ENCODE measurements at places on chromosomes 3 and 15. TPM values are rescaled to one million over a fixed set of nuclear protein-coding genes. Genes with fewer than 3 reads are reported as not detected.
A peak's percentile ranks its signal among the peaks of the same experiment; 100 is the strongest.

DNA sequence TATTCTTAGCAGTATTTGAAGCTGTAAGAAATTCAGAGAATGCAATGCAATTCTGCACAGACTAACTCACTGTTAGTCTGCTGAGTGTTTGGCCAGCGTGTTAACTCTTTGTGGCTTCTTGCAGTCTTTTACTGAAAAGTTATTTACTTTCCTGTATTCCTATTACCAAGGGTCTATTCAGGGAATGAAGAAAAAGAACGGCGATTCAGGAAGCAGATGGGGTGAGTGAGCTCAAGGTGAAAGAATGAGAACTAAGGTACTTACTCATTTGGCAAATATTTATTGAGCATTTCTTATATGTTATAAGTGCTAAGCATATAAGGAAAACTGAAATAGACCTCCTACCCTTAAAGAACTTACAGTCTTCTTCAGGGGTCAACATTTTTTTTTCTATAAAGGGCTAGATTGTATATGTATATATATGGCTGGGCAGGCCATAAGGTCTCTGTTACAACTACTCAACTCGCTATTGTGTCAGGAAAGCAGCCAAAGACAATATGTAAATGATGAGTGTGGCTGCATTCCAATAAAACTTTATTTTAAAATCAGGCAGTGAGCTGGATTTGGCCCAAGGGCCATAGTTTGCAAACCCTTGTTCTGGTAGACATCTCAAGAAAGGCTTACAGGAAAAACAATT is 271.9 kb upstream of the GADL1 start:
- no peaks in the 10 kb centered on the region for H3K4me1 ChIP-seq
- no peak overlapping the region for H3K27ac ChIP-seq
- no peaks in the 10 kb centered on the region for H3K27me3 ChIP-seq

ZNF660 gene
- 0.62 TPM for polyA plus RNA-seq

CCR2 gene
- 5.8 TPM for polyA plus RNA-seq

DNA sequence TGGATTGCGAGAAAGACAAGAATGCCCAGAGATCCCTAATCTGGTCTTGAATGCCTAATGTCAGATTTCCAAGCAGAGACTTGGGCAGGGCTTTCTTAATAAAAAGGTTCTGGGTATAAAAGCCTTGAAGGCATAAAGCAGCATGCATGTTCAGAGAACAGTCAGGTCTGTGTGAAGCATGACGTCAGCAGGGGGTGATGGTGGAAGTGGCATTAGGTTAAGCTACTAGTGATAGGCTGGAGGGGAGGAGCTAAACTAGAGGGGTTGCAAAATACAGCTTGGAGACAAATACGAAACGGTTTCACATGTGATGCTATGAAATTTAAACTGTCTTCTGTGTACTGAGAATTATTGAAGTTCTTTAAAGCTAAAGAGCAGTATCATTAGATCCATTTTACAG is 125.6 kb downstream of the VPS8 start:
- no peak for DNase-seq
- H3K27ac ChIP-seq: no peak overlapping the region
- no peaks in the 10 kb centered on the region for H3K4me1 ChIP-seq
- H3K36me3 ChIP-seq: peaks cover 22% of the 10 kb centered on the region
- H3K27me3 ChIP-seq: no peaks in the 10 kb centered on the region

PLA2G4E gene
- polyA plus RNA-seq: not detected

GRCh38 chr3:188223936-188224335 is 70.0 kb downstream of the LPP start:
- no peak overlapping the region for H3K4me3 ChIP-seq
- no peaks in the 10 kb centered on the region for H3K36me3 ChIP-seq
- H3K27me3 ChIP-seq: no peaks in the 10 kb centered on the region
- no peaks in the 10 kb centered on the region for H3K4me1 ChIP-seq
- no peak for DNase-seq
- no peak overlapping the region for H3K27ac ChIP-seq

DNA sequence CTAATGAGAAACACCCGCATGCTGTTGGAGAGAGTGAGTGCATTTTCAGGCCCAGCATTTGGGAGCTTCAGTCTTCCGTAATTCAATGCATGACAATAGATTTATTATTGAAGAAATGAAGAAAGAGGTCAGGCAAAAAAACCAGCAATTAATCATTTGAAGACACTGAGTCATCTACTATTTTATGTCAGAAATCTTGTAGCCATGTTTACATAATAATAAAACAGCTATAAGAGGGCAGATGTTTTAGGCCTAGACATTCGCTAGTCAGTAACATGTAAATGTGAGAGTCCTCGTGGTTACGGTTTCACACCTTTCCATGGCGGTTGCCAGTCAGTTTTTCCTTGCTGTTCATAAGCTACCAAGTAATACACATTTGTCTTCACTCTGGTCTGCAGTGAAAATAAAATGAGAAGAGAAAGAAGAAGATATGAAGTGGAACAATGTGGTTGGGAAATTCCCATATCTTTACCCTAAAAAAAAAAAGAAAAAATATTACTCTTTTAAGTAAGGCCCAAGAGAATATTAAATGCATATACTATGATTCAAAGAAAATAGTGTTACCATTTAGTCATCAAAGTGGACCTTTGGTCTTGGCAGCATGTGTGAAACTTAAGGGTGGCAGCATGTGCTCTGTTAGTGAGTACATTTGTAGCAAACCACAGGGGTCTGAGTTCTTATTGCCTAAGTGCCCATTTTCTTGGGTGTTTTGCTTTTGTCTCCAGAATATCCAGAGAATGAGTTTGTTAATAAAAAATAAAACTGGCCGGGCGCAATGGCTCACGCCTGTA is 140.5 kb upstream of the TBL1XR1 start:
- peak overlapping the region; percentile 59 for H3K27ac ChIP-seq
- peaks cover 65% of the 10 kb centered on the region for H3K4me1 ChIP-seq
- no peaks in the 10 kb centered on the region for H3K27me3 ChIP-seq

- H3K4me1 ChIP-seq: no peaks in the 10 kb centered on the region
- no peak for DNase-seq
- no peak overlapping the region for H3K27ac ChIP-seq
- no peak overlapping the region for H3K4me3 ChIP-seq
- no peaks in the 10 kb centered on the region for H3K27me3 ChIP-seq
These were observed 18.6 kb downstream of the NEK4 start for GRCh38 chr3:52752045-52752660.

GRCh38 chr15:49438962-49439631 is 16.1 kb downstream of the FGF7 start:
- peaks cover 7% of the 10 kb centered on the region for H3K4me1 ChIP-seq
- H3K27me3 ChIP-seq: no peaks in the 10 kb centered on the region
- H3K4me3 ChIP-seq: no peak overlapping the region
- no peaks in the 10 kb centered on the region for H3K36me3 ChIP-seq

DNA sequence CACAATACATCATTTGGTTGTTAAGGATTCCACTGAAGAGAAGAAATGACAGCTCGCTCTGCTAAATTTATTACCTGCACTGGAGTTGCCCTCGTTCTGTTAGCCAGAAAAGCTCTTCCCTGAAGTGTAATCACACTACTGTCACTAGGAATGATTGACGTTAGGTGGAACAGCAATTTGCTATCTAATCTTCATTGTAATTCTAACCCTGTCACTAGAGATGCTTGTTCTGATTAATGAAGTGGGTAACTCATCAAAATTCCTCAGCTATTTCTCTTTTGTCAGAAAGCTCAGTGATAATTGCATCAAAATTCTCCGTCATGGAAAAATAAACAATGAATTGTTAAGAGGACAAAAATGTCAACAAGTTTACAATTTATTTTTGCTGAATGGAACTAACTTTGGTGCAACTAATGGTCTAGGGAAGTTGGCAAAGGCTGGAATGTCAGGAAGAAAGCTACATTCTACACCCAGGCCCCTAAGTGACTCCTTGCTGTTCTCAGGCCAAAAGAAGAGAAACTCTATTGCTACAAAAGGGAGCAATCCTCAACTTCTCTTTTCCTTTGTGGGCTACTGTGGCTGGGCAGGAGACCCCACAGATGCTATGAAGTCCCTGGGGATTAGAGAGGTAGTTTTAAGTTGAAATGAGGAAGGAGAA is 34.1 kb downstream of the CCDC191 start:
- H3K27me3 ChIP-seq: no peaks in the 10 kb centered on the region
- no peak for DNase-seq
- no peaks in the 10 kb centered on the region for H3K4me1 ChIP-seq

DNA sequence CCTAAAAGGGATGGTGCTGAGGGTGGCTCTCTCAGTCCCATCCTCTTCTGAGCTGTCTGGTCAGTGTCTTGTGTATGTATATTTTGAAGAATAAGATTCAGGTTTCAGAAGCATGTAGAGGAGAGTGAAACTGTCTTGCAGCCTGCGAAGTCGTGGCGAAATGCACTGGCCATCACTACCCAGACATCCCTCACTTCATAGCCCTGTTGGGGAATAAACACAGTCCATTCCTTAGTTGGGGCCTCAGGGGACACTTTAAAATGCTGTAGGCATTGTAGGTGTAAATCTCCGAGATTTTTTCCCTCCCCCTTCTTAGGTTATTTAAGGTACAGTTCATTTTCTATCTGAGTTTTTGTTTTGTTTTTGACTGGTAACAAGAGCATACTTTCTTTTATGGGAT is 93.8 kb downstream of the DNASE1L3 start:
- peaks cover 18% of the 10 kb centered on the region for H3K36me3 ChIP-seq
- no peak for DNase-seq
- peak overlapping the region; percentile 15 for H3K27ac ChIP-seq
- no peaks in the 10 kb centered on the region for H3K27me3 ChIP-seq

DNA sequence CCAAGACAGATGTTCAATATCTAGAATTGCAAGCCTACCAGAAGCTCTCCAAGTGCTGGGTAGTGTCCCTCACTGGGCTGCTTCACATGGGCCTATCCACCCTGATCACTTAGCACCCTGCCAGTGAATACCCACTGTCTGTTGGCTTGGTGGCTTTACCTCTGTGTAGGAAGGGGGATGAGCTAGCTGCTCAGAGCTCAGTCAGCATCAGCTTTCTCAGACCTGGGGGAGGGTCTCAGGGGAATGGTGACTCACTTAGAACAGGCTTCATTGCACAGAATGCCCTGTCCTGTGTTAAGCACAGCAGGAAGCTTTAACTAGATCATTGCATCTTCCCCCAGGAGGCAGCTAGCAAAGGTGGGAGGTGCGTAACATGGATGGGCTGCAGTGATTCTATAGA is 209.8 kb downstream of the PDCD6IP start:
- no peak overlapping the region for H3K27ac ChIP-seq
- H3K36me3 ChIP-seq: no peaks in the 10 kb centered on the region
- H3K4me1 ChIP-seq: no peaks in the 10 kb centered on the region
- no peak for DNase-seq
- H3K27me3 ChIP-seq: no peaks in the 10 kb centered on the region

DNA sequence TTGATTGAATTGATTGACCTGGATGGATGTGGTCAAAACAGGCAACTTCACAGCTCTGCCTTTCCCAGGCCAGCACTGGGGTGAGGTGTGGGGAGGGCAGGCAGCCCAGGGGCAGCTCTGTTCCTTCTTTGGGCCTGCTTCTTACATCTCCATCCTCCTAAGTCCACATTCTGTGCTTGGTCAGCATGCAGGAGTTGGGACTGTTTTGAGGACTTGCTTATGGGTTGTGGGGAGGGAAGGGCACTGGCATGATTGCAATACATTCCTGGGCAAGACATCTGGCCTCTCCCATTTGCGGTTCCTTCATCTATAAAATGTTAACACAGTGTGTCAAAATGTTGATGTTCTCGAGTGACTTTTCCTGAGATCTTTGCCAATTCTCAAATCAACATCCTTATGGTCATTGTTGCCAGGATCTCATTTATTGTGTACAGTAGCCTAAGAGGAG is 84.1 kb downstream of the ST6GAL1 start:
- H3K27me3 ChIP-seq: no peaks in the 10 kb centered on the region
- no peak overlapping the region for H3K4me3 ChIP-seq
- H3K36me3 ChIP-seq: peaks cover 27% of the 10 kb centered on the region
- peak overlapping the region; percentile 82 for H3K27ac ChIP-seq
- peaks cover 95% of the 10 kb centered on the region for H3K4me1 ChIP-seq

DNA sequence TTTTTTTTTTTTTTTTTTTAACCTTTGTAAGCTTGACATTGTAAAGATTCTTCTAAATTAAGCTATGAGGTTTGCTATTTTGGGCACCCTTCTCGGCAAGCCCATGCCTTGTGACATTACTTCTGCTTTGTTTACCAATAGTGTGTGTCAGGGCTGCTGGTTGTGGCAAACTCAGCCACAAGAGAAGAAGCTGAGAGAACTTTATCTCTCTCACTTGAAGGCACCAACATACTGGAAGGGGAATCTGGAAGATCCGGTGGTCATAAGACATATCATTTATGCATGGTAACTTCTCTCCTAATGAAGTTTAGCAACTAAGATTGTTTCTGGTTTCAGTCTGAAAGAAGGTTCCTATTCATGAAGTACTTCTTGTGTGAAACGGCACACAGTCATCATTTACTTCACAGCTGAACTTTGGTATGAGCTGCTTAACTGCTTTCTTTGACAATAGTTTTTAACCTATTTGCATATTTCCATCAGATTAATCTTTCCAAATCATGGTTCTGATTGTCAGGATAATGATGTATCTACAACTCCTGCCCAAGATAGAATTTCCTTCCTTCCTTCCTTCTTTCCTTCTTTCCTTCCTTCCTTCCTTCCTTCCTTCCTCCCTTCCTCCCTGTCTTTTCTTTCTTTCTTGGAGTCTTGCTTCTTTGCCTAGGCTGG is 189.3 kb downstream of the NFKBIZ start:
- no peaks in the 10 kb centered on the region for H3K27me3 ChIP-seq
- peak overlapping the region; percentile 20 for H3K27ac ChIP-seq
- H3K36me3 ChIP-seq: no peaks in the 10 kb centered on the region
- no peak overlapping the region for H3K4me3 ChIP-seq
- no peak for DNase-seq
- peaks cover 6% of the 10 kb centered on the region for H3K4me1 ChIP-seq

GRCh38 chr3:16913264-16913580 is 28.5 kb downstream of the PLCL2 start:
- no peak for DNase-seq
- peak overlapping the region; percentile 66 for H3K27ac ChIP-seq
- H3K36me3 ChIP-seq: no peaks in the 10 kb centered on the region
- no peaks in the 10 kb centered on the region for H3K27me3 ChIP-seq
- no peak overlapping the region for H3K4me3 ChIP-seq

GRCh38 chr3:70840106-70840870 is 527.9 kb upstream of the MDFIC2 start:
- no peak overlapping the region for H3K27ac ChIP-seq
- H3K4me1 ChIP-seq: no peaks in the 10 kb centered on the region
- H3K36me3 ChIP-seq: no peaks in the 10 kb centered on the region
- DNase-seq: no peak
- no peaks in the 10 kb centered on the region for H3K27me3 ChIP-seq
- H3K4me3 ChIP-seq: no peak overlapping the region

GRCh38 chr3:140225996-140226395 is 291.0 kb downstream of the CLSTN2 start:
- H3K4me3 ChIP-seq: no peak overlapping the region
- H3K4me1 ChIP-seq: no peaks in the 10 kb centered on the region
- no peaks in the 10 kb centered on the region for H3K36me3 ChIP-seq

- no peak overlapping the region for H3K27ac ChIP-seq
- H3K36me3 ChIP-seq: no peaks in the 10 kb centered on the region
- H3K4me1 ChIP-seq: no peaks in the 10 kb centered on the region
- H3K27me3 ChIP-seq: no peaks in the 10 kb centered on the region
These were observed 142.0 kb downstream of the GABRB3 start for GRCh38 chr15:26630857-26631256.

DNA sequence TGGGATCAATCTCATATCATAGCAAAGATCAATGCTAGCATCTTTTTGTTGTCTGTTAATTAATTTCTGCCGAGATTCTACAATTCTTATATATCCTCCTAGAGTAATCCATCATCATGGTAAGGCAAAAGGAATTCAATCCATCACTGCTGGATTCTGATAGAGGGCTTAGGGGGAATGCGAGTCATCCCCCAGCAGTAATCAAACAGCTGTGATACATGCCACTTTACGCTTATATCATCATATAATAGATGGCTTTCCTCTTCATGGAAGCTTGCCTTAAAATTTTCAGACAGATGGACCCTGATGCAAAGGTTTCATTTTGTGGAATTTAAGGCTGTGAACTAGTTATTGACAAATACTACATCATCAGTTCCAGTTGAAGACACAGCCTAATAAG is 645.9 kb downstream of the CADM2 start:
- H3K4me3 ChIP-seq: no peak overlapping the region
- H3K36me3 ChIP-seq: no peaks in the 10 kb centered on the region
- DNase-seq: no peak
- H3K27me3 ChIP-seq: no peaks in the 10 kb centered on the region
- H3K27ac ChIP-seq: no peak overlapping the region
